ENCODE measurements at places on chromosomes 13 and 19.

DNA sequence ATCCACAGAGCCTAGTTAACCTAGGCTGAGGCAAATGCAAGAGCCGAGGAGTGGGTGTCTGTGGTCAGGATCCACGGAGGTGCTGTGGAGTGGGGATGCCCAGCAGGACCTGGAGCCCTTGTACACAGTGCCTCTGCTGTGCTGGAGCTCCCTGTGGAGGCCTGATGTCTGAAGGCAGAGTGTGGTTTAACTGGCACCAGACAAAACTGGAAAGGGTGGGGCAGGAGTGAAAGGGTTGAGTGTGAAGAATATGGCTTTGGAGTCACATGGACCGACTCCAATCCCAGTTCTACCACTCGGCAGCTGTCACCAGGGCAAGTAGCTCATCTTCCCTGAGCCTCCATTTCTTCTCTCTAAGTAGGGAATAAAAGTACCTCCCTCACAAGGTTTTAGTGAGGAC, 60.3 kb upstream of the GPR12 start:
- no peak for DNase-seq

DNA sequence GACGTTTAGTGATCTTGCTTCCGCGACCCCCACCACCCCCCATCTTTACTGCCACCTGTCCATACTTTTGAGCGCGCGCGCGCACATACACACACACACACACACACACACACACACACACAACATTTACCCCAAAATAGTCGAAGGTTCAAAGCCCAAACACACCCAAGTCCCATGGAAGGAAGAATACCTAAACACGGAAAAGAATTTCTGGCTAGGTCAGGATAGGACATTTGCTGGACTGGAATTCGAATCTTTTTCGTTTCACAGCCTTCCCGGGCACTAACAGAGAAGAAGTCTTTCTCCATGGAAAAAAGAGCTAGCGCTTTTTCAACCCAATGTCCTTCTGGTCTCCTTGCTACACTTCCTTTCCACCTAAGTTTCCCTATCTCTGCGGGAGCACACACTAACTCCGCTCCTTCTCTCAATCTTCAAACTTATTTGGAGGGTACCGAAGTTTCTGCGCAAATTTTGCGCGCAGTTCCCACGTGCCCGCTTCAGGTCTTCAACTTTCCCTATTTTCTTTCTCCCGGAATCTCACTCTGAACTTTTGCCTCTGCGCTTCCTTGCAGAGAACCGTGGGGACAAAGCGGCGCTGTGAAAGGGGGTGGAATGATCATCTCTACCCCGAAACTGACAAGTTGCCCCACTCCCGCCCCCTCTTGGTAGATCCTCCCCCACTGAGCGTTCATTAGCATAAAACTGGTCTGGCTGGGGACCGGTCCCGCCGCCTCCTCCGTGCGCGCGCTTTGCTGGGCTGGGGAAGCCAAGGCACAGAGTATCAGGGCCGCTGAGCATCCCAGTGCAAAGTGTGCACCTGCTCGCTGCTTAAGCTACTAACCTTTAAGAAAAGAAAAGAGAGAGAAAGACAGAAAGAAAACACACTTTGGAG, 2.7 kb downstream of the DACH1 start:
- DNase-seq, result peak; percentile 63

DNA sequence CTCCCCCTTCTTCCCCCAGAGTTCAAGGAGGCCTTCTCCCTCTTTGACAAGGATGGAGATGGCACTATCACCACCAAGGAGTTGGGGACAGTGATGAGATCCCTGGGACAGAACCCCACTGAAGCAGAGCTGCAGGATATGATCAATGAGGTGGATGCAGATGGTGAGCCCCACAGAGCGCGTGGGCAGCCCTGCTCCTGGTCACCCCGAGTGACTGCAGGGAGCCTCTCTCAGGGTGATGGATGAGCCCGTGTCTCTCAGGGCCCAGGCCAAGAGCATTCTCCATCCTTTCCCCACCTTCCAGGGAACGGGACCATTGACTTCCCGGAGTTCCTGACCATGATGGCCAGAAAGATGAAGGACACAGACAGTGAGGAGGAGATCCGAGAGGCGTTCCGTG, 7.0 kb downstream of the CALM3 start:
- peak; percentile 35 for DNase-seq

GRCh38 chr13:112802802-112803195, 113.0 kb downstream of the ATP11A start:
- peak; percentile 12 for DNase-seq

DNA sequence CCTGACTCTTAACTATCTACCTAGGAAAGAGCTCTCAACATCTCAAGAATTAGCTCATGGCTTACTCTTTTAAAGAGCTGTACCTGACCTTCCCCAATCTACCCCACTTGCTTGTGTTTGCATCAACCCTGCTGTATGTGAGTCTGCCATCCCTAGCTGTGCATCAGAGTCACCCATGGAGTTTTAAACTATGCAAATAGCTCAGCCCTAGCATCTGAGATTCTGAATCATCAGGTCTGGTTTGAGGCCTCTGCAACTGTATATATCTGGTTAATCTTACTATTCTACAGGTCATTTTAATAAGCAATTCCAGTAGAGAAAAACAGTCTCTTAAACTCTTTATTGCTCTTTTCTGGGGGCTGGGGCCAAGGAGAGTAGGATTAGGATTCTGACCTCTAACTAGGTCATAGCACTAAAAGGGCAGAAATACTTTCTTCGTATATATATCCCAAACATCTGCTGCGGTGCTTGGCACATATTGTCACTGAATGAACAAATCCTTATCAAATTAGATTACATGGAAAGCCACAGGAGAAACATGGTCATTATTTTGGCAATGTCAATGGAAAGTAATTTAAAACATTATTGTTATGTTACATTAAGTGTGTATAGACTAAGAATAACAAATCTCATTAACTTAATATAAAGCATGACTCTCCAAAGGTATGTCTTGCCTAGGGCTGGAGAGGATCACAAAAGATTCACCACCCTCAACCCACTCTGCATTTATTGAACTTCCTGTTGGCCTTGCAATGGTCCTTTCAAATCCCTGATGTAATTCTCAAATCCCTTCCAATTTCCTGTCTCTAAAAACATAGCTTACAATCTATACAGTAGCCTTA, 232.2 kb downstream of the DACH1 start:
- DNase-seq, result no peak

GRCh38 chr13:94093652-94094315, 385.7 kb downstream of the DCT start:
- DNase-seq, result no peak

GRCh38 chr13:94309576-94309975, 169.9 kb downstream of the DCT start:
- DNase-seq, result no peak

DNA sequence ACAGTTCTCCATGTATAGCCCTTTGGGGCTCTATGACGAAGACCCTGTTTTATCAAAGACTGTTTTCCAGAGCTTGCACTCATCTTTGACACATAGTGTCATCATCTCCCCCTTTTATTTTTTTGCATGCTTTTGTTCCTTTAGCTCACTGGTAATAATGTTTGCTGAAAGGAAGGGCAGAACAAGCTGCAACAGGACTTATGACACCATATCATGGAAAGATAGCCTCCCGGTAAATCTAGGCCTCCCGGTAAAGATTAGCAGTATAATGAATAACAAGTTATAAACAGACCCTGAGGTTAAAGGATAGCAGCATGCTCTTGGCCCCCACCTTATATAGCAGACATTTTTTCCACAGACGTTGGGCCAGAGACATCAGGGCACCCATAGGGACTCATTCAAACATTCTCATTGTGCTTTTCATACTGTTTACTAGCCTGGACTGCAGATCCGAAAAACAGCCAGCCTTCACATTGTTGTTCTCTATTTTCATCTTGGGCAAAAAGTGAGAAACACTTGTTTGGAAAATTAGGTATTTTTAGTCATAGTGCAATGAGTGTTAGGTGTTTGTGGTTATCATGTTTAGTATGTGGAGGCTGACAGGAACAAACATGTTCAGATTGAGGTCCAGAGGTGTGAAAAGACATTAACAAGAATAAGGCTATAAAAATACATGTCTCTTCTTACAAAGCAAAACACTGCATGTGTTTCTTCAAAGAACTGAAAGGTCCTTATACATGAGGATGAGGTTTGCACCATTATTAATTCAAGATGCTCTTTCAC, 136.9 kb upstream of the SPRY2 start:
- no peak for DNase-seq

DNA sequence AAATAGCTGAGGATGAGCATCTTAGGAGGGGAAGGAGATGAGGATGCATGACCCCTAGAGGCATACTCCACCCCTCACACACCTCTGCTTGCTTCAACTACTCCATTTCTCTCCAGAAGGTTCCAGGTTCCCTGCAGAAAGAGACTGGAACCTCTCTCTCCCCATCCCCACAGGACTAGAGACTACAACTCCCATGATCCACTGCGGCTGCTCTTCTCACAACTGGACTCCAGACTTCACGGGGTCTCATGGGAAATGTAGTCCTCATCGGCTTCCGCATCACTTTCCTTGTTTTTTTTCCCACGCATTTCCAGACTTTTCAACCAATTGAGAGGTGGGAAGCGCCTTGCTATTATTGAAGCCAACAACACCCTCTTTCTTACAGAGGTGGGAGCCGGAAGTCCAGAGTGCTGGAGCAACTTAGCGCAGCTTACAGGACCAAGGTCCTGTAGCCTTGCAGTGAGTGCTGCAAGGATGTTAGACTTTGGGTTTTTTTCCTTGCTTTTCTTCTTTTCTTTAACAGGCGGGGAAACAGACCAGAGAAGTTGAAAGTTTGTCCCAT, 13.9 kb upstream of the CACNG6 start:
- DNase-seq, result peak; percentile 91

- DNase-seq, result peak; percentile 46
Observed at GRCh38 chr19:29211562-29212355, 1.2 kb downstream of the UQCRFS1 start.

GRCh38 chr19:43425567-43426392, 11.1 kb downstream of the TEX101 start:
- no peak for DNase-seq

DNA sequence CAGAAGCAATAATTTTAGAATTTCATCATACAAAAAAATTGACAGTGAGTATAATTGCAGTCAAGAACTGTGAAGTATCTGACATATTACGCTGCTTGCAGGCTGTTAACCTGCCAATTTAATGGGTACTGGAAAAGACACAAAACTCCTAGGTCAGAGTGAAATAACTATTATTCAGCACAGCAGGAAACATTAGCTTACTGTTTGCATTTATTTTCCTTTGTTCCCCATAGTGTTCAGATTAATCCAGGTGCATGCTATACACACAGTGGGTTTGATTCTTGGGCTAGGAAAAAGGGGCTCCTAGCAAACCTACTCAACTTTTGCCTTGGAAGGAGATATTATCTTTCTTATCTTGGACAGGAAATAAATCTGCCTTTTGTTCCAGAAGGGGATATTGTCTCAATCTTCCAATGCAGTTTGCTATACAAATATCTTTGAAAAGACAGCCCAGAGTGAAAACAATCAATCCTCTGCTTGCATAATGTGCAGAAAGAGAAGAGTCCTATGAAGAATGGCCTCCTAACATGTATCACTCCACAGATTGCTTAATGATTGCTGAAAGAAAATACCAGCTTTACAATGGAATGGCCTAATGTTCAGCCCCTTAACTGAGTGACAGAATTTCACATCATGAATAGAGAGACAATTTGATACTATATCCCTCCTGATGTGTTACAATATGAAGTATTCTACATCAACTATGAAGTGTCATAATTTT, 443.4 kb downstream of the TBC1D4 start:
- DNase-seq, result no peak

All from islet precursor cell (in vitro differentiated cells).